GM12878 (cell line): ENCODE measurements at places on chromosomes 6 and 20. TPM values are rescaled to one million over a fixed set of nuclear protein-coding genes. Genes with fewer than 3 reads are reported as not detected.

GRCh38 chr6:159176913-159177312, 7.7 kb downstream of the FNDC1 start:
- no peak for DNase-seq

DNA sequence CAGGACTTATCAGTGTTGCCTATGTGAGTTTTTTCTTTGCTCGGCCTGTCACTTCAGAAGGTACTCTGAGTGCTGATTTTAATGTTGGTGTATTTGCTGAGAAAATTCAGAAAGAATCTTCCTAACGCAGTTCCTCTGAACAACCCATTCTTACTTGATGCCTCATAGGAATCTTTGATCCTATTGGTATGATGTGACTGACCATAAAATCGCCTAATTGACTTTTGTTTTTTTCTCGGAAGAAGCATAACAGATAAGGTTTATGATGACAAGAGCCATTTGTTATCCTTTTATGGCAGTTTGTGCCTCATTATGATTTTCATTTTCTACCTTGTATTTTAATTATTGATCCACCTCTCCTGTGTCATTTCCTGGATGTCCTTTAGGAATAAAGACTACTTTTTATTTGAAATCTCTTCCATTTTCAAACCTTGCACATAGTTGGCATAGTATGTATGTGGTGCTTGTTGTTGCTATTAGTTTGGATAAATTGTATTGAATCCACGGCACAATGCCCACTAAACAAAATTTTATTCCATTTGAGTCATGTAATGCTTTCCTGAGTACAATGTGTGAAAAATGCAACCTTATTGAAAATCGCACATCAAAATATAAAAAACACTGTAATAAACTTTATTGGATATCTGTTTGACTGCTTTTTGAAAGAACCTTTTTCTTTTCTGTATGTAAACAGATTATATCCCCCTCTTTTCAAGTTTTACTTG, 37.3 kb downstream of the LRRC1 start:
- DNase-seq = no peak

- no peak for DNase-seq
Observed at GRCh38 chr6:88813045-88813444, 150.4 kb downstream of the RNGTT start.

GRCh38 chr20:17617868-17618672, 48.2 kb downstream of the DSTN start:
- no peak for DNase-seq

GMDS gene
- 37.7 and 40.6 TPM in 2 replicates for total RNA-seq

EDN3 gene
- total RNA-seq = not detected in 2 replicates

SLC17A3 gene
- total RNA-seq = not detected in 2 replicates

HEY2 gene
- total RNA-seq = 0.08 and 0.11 TPM in 2 replicates
